ENCODE measurements at places on chromosomes 12 and 14.

DNA sequence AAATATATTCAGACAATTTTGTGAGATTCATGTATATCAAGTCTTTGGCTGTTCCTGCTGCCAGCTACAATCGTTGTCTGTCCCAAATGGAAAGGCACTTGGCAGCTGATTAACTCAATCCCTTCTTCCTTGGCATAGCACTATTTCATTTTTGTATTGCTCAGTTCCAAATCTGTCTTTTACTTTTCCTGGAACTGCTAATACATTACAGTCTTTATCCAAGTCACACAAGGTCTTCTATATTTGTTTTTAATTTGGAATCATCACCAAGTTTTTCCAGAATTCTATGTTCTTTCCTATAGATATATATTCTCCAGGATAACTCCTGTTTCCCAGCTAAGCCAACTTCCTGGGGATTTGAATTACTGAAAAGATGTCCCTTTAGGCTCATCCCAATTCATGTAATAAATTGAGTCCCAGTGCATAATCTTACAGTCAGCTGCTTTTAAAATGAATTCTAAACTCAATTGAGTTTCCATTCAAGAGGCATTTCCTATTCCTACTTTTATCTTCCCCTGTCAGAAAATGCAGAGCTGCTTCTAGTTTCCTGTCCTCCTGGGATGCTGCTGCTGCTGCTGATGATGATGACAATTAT is 45.9 kb downstream of the DYRK2 start:
- DNase-seq, result no peak

- no peak for DNase-seq
Observed at GRCh38 chr12:84937415-84937814, 24.8 kb upstream of the SLC6A15 start.

GRCh38 chr12:79370021-79370420 is 320.7 kb downstream of the PAWR start:
- DNase-seq, result no peak

DNA sequence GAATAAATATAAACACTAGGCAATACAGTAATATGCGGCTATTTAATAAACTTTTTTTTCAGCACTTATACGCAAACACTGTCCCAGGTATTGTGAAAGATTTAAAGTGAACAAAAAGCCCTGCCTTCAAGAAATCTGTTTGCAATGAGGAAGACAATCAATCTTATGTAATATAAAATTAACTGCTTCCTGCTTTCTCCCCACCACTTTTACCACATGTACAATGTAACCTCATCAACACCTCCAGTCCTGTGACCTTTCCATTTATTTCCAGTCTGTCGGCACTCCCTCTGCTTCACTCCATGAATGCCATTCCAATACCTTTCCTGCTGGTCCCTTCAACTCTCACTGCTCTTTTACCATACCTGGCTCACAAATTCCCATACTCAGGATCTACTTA is 10.5 kb downstream of the SNX6 start:
- DNase-seq, result no peak

DNA sequence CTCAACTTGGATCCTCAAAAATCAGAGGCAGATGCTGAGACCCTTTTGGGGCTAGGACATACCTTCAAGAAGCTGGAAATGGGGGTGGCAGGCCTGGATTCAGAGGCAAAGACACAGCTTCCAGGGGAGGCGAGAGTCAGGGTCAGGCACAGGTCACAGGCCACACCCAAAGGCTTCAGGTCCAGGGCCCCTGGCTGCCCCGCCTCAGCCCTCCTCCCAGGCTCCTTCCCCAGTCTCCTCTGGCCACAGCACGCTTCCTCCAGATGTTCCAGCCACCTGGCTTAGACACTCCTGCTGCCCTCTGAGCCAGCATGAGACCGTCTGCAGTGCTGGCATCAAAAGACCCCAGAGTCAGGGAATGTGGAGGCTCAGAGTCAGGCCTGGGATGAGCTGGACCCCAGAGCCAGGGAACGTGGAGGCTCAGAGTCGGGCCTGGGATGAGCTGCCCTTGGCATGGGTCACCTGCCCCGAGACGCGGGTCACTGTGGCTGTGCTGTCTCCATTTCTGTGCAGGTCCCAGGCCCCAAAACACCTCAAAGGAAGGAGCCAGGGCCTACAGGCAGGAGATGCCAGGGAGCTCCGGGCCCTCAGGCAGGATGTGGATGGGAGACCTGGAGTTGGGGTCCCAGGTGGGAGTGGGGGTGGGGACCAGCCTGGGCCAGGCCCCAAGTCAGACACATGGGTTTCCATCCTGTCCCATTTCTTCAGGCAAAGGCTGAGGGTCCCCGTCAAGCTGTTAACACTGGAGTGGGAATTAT is 58.9 kb downstream of the DIO3 start:
- no peak for DNase-seq

DNA sequence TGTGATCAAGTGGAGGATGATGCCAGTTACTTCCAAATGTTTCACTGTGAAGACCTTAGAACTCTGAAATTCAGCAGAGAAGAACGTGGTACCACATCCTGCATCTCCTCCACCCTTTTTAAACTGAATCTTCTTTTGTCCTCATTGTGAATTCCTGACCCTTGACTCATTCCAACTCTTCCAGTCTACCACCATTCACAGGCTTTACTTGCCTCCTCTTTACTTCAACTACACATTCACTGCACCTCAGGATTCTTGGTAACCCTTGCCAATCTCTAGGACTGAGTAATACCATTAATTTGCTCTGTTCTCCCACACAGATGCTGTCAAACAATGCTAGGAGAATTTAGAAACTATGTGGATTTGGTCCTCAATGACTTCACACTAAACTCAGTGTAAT is 37.3 kb downstream of the PPP1R12A start:
- DNase-seq, result no peak
